Stimulated activated CD4-positive, alpha-beta T cell treated with anti-CD3 and anti-CD28 coated beads, TNF-alpha, amount 100 ng/mL, for 1 hour (primary cell): ENCODE measurements at places on chromosomes 16 and 17.

- no peak for DNase-seq
Measured at GRCh38 chr17:83180264-83180995, 101.0 kb downstream of the METRNL start.

DNA sequence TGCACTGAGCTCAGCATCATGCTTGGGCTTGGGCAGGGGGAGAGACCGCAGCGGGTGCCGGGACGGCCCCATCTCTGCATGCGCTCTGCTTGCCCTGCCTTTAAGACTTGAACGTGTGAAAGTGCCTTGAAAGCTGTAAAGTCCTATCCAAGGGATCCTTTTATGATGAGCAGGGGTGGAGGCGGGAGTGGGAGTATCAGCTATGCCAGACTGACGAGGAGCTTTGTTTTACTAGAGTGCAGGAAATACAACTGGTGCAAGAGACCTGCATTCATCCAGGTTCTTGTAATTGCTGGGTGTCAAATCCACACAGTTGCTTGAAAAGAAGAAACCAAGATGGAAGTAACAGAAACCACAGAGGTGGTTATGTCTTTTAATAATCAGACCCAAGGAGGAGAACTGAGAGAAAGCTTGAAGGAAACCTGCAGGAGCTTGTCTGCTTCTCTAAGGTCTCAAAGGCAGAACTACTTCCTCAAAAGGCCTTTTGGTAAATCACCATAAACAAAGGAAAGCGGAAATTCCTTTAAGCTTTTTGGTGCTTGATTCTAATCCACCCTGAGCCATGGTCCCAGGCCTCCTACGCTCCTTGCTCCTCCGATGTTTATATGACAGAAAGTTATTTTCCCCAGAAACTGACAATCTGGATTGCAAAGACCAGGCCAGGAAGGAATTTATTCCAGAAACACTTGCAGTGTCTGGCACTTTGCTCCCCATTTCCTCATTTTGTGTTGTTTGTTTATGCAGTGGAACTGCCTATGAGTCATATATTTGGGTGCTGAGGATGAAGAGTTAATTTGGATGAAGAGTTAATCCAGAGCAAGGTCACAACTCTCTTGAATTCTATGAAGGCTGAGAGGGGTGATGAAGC lies 51.3 kb upstream of the FBXO47 start:
- no peak for DNase-seq

DNA sequence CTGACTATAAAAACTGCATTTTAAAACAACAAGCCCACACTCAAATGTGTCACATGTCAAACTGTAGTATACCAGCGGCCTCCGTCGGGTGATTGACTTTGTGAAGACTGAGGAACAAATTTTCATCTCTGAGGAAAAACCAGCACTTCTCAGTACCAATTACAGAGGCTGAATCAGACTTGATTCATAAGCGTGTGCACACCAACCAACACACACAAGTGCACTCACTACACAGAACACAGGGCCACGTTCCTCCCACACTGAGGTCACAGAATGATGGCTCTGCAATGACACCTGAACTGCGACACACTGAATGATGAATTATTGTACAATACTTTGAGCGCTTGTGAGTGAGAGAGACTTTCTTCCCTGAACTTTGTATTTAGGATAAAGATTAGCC lies 29.6 kb downstream of the XPO6 start:
- DNase-seq, result peak; percentile 21

- no peak for DNase-seq
Measured at GRCh38 chr16:63695347-63695746, 1426.5 kb downstream of the CDH11 start.

DNA sequence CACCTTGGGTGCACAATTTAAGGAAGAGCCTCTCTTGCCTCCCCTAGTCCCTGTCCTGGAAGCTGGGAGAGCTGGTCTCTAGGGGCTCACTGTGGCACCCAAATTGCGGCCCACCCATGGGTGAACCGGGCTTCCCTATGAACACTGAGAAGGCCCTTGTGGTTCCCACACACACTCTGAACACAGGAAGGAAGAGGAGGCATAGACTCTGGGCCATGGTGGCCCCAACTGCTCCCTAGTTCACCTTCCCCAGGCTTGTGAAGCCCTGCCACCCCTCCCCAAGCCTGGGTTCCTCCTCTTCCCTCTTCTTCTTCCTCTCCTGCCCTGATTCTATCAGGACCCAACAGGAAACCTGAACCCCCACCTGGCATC lies 10.5 kb downstream of the SREBF1 start:
- no peak for DNase-seq

DNA sequence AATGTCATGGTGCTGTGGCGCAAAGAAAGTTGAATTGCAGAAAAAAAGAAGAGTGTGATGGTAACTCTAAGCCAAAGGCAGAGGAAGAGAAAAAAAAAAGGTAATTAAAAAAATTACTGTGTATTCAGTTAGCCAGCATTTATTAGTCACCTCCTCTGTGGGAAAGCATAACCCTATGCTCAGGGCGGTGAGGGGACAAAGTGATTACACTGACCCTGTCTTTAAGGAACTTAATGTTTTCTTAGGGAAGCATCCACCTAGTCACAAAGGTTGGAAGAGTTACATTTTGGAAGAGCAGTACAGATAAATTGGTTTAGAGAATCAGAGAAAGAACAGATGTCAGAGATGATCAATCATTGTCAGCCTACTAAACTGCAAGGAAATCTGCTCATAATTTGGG lies 410.3 kb downstream of the CDH11 start:
- no peak for DNase-seq

- no peak for DNase-seq
Measured at GRCh38 chr16:8572919-8573724, 17.2 kb downstream of the TMEM114 start.

DNA sequence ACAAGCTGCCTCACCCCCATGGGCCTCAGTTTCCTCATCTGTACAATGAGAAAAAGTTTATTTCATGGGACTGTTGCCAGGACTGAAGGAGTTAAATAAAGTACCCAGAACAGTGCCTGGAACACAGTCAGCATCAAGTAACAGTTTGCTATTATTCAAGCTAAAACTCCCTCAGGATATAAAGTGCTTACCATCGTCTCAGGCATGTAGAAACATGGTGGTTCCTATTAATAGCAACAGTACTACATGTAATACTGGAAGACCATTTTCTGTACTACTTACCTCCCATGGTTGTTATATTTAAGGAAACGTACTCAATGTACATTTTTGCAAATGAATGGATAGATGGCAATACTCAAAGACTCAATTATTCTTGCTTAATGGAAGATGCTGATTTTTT lies 93.4 kb downstream of the NCOR1 start:
- DNase-seq, result no peak

- no peak for DNase-seq
Measured at GRCh38 chr16:21600031-21600773, 825 bp downstream of the METTL9 start.

GRCh38 chr17:8225813-8226535 lies 15.6 kb upstream of the AURKB start:
- no peak for DNase-seq

- DNase-seq, result no peak
Measured at GRCh38 chr17:57463103-57463885, 207.0 kb downstream of the MSI2 start.

GRCh38 chr16:57357330-57358085 lies 1.1 kb upstream of the CCL22 start:
- DNase-seq, result no peak

- no peak for DNase-seq
Measured at GRCh38 chr17:51000835-51001638, 119.6 kb downstream of the SPAG9 start.

- DNase-seq, result no peak
Measured at GRCh38 chr16:31087971-31088370, 772 bp downstream of the PRSS53 start.

- peak; percentile 69 for DNase-seq
Measured at GRCh38 chr16:30184096-30184890, 891 bp downstream of the CORO1A start.
